ENCODE measurements at places on chromosomes 2 and 18. TPM values are rescaled to one million over a fixed set of nuclear protein-coding genes. Genes with fewer than 3 reads are reported as not detected.

ABCG5 gene
- total RNA-seq = not detected

CIDEA gene
- not detected for total RNA-seq

IGFBP2 gene
- total RNA-seq = 11.2 TPM

ZNF24 gene
- total RNA-seq = 27.4 TPM

CDH20 gene
- not detected for total RNA-seq

HOXD10 gene
- not detected for total RNA-seq

ZAP70 gene
- under 0.01 TPM for total RNA-seq

EMILIN2 gene
- total RNA-seq = 5.0 TPM

PECR gene
- total RNA-seq = 9.7 TPM

REG1B gene
- total RNA-seq = not detected

CYTIP gene
- total RNA-seq = 1.4 TPM
